RPMI7951 (cell line): ENCODE measurements at places on chromosomes 16 and 17. TPM values are rescaled to one million over a fixed set of nuclear protein-coding genes. Genes with fewer than 3 reads are reported as not detected.

- no peak for DNase-seq
These were observed 22.5 kb downstream of the CMIP start for GRCh38 chr16:81467072-81467471.

The KRT12 gene
- total RNA-seq: not detected in 2 replicates

DNA sequence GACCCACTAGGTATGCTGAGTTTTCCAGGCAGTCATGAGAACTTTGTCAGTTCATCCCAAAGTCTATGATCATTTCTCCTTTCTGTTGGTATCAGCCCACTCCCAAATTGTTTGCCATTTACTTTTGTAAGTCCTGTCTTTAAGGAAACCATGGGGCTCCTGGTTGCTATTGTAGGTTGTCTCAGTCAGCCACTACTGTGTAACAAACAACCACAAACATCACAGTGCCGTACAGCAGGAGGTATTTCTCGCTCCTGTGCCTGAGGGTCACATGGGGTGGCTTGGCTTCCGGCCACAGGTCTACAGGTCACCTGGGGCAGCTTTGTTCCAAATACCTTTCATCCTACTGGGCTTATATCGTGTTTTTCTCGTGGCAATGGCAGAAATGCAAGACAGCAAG lies 71.6 kb downstream of the C17orf67 start:
- no peak for DNase-seq

- DNase-seq: no peak
These were observed 96.6 kb downstream of the ENGASE start for GRCh38 chr17:79171188-79171587.

DNA sequence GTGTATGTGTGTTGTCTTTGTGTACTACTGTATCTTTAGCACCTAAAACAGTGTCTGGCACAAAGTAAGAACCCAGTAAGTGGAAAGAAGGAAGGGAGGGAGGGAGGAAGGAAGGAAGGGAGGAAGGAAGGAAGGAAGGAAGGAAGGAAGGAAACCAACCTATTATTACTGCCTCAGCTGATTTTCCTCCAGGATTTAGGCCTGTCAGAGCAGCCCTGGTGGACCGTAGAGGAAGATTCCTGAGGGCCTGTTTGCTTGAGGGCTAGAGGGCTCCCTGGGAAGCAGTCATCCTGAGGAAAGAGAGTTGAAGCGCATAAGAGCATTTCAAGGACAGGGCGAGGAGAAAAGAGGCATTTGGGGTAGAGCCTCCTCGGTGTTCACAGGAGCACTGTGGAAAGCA lies 61.5 kb downstream of the WSB1 start:
- no peak for DNase-seq

DNA sequence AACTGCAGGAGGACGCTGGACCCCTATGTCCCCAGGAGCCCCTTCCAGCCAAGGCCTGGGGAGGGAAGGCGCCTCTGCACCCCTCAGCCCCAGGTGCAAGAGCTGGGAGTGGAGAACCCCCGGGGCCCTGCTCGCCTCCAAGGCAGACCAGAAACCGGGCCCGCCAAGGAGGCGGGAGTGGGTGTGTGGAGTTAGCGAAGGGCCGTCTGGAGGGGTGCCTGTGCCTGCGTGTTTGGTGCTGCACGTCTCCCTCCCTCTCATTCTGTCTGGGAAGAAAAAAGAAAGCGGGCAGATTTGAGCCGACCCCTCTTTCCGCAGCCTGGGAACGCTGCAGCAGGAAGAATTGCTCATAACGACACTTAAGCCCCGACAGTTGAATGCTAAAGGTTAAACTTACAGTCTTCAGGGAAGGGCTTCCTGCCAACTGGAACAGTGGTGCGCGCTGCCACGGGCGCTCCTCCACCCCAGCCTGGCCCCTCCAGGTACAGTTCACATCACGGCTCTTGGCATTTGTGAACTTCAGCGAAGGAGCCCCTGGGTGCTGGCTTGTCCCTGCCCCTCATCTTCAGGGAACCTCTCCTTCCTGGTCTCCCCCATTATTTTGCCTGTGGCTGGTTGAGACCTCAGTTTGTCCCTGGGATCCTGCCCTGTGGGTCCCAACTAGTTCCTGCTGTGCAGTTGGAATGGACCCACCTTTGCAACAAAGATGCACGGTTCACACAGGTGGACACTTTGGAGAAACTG lies 19.2 kb upstream of the ZFHX3 start:
- no peak for DNase-seq

- DNase-seq: no peak
These were observed 18.9 kb upstream of the GOSR2 start for GRCh38 chr17:46903762-46904672.

DNA sequence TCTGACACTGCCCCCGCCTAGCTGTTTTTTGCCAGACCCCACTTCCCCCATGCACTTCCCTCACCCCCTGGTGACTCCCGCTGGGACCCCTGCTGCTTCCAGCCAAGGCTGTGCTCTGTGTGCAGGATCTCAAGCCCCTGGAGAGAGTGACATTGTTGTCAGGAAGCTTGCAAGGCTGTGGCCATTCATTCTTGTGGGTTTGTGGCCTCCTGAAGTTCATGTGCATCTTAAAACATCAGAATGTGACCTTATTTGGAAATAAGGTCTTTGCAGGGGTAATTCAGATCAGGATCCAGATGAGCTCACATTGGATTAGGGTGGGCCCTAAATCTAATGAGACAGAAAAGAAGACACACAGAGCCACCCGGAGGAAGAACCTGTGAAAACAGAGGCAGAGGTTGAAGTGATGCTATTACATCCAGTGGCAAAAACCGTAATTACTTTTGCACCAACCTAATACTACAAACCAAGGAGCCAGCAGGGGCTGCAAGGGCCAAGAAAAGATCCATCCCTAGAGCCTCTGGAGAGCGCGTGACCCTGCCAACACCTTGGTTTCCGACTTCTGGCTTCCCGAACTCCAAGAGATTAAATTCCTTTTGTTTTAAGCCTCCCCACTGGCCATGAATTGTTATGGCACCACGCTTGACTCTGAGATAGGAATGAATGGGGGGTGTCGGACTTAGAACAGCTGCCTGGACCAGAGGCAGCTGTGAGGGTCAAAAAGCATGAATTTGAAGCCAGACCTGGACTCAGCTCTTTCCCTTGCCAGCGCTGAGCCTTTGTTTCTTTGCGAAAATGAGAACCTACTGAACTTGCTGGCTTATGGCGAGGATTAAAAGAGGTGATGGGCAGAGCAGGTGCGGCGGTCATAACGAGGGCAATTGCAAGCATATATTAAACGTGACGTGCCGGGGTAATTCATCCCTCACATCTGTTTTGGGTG lies 75.5 kb downstream of the BMERB1 start:
- DNase-seq: peak; percentile 71

GRCh38 chr16:1434644-1435592 lies 4.0 kb downstream of the PERCC1 start:
- no peak for DNase-seq

The MMP2 gene
- total RNA-seq: 667 and 839 TPM in 2 replicates

The SPSB3 gene
- total RNA-seq: 15.6 and 22.7 TPM in 2 replicates

DNA sequence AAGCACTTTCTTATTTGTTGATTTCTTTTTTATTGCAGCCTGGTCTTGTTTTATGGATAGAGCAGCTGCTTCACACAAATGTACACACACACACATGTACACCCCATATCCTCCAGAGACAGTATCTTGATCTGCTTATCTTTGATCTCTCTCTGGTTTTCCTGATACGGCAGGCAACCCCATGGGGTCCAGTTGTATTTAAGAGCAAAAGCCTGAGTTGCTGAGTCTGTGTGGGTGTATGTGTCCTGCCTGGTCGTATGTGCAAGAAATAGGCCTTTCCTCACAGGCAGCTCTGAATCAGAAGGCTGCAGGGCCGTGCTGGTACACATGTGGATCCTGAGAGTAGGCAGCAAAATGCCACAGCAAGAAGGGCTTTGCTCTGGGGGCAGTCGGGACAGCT lies 14.6 kb upstream of the LGALS9 start:
- DNase-seq: no peak

- peak; percentile 86 for DNase-seq
These were observed 6.1 kb upstream of the PDP2 start for GRCh38 chr16:66874079-66874775.

- no peak for DNase-seq
These were observed 46.4 kb upstream of the ENPP7 start for GRCh38 chr17:79684132-79684985.

The FAM171A2 gene
- 1.1 and 1.9 TPM in 2 replicates for total RNA-seq

- no peak for DNase-seq
These were observed 25.8 kb downstream of the ADCY9 start for GRCh38 chr16:4090351-4090851.

GRCh38 chr16:74999219-74999608 lies 390 bp downstream of the ZNRF1 start:
- DNase-seq: peak; percentile 29

DNA sequence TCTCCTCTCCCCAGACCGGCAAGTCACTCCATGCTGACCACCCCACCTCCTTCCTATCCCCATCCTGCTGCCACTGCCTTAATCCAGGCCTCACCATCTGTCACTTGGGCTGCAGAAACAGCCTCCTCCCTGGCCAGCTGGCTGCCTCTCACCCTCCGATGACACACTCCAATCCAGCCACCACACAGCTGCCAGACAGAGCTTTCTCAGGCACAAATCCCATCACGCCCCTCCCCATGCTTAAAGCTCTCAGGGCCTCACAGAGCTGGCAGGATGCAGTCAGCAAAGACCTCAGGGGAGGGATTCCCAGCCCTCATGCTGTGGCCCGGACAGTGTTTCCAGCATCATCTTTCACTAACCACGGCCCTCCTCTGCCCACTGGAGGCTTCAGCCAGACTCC lies 13.7 kb downstream of the CAMKK1 start:
- peak; percentile 63 for DNase-seq

- no peak for DNase-seq
These were observed 12.7 kb downstream of the CASKIN1 start for GRCh38 chr16:2183671-2184070.

The RND2 gene
- total RNA-seq: not detected in 2 replicates

The CLEC18B gene
- total RNA-seq: not detected in 2 replicates

The DHX8 gene
- 27.4 and 36.4 TPM in 2 replicates for total RNA-seq

The TOM1L1 gene
- total RNA-seq: 32.1 and 42.2 TPM in 2 replicates

- peak; percentile 67 for DNase-seq
These were observed 5.9 kb downstream of the BBS2 start for GRCh38 chr16:56513972-56514371.

The BCO1 gene
- not detected in 2 replicates for total RNA-seq

GRCh38 chr17:34974794-34975785 lies 5.2 kb upstream of the LIG3 start:
- peak; percentile 10 for DNase-seq

- peak; percentile 44 for DNase-seq
These were observed 30.3 kb downstream of the PIK3R5 start for GRCh38 chr17:8935191-8935590.

The BRICD5 gene
- total RNA-seq: 0.96 and 0.98 TPM in 2 replicates

- DNase-seq: no peak
These were observed 273.8 kb downstream of the C16orf95 start for GRCh38 chr16:87043231-87044031.

DNA sequence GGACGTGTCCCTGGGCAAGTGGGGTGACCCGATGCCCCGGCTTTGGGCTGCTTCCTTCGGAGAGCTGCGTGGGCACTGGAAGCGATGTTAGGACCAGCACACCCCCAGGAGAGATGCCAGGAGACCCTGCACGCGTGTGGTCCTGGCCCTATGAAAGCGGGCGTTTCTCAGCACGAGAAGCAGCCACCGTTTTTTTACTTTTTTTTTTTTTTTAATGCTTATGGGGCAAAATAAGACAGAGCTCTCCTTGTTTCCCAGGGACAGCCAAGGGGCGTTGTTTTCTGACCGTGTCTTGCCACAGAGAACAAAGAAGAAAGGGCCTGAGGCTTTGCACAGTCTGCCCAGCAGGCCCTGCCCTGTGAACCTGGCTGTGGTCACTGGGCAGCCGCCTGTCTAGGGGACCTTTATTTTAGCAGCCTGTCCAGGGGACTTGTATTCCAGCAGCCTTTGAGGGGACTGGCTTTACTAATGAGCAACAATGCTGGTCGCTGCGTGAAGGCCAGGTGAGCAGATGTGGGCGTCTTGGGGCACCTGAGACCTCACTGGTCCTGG lies 996 bp downstream of the SLC25A10 start:
- peak; percentile 47 for DNase-seq

GRCh38 chr16:4213737-4214136 lies 28.1 kb downstream of the SRL start:
- DNase-seq: no peak
